ENCODE measurements at places on chromosomes 2 and 18.

DNA sequence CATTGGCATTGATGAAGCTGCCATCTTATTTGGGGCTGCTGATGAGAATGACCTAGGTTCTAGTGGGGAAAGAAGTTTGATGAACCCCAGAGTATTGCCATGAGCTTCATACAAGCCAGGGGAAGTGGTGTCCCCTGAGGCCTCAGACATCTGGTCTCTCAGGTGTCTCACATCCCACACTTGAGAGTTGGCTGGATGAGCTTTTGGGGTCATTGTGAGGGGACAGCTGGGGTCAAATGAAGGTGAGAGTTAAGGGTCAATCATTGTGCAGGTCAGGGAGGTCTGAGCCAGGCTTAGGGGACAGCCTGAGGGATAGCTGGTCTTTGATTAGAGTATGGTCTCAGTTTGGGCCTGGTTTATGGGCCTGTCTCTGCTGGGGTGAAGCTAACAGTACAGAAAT is 336.5 kb downstream of the CYP26B1 start:
- DNase-seq = no peak

DNA sequence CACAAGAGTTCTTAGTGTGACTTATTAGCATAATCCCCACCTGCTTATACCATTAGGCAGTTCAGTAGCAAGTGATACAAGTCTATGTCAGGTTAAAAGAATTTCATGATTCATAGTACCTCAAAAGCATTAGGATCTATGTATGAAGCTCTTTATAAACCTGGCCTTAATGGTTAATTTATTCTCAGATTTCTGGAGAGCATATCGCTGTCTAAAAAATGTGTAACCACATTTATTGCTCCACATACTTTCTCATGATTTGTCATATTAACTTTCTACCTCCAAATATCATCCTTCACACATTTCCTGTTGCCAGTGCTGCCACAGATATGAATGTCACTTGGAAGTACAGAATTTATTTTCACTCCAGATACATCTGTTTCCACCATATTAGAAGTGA is 332.8 kb upstream of the MAP2 start:
- no peak for DNase-seq

DNA sequence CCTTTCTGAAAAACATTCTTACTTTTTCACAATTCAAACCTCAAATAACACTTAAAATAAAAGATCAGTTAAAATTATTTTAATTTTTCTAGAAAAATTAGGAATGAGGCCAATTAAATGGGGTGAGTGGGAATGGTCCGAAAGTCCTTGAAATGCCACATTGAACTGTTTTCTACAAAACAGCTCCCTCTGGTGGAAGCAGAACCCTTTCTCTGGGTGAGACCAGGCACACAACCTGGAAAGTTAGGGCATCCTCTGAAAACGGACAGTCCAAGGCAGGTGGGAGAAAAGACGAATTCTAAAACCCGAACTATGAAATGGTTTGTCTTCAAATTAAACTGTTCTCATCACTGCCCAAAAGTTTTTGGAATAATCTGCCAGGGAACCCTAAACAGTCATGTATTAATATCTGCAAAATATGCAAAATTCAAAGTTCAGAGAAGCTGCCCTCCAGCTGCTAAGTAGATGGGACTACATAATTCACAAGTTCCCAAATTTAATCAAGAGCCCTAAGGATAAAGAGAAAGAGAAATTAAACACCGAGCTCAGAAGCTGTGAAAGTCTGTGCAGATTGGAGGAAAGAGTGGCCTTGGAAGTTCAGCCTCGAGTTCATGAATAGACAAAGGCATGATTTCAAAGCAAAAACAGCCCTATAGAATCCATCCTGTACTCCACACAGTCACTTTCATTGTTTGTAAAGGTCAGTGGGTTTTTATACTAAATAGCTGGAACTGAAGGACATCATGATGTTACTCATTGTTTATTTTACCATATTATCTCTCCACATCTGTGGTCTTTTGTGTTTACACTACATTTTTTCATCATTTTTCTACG is 108.3 kb downstream of the PIEZO2 start:
- peak; percentile 70 for DNase-seq

DNA sequence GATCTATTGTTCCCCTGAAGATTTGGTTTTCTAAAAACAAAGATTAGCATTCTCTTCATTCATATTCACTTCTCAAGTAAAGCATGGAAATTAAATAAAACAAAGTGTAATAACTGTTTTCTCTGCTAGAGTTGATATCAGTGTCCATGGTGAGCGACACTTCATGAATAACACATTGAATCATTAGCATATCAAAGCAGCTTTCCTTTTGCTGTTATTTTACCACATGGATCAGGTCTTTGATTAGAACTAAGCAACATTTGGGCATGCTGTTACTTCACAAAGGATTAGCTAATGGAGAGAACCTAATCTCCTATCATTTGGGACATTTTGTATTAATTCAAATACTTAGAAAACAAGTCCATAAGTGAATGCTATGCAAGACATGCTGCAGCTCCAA is 368.8 kb upstream of the CDH19 start:
- DNase-seq = no peak

DNA sequence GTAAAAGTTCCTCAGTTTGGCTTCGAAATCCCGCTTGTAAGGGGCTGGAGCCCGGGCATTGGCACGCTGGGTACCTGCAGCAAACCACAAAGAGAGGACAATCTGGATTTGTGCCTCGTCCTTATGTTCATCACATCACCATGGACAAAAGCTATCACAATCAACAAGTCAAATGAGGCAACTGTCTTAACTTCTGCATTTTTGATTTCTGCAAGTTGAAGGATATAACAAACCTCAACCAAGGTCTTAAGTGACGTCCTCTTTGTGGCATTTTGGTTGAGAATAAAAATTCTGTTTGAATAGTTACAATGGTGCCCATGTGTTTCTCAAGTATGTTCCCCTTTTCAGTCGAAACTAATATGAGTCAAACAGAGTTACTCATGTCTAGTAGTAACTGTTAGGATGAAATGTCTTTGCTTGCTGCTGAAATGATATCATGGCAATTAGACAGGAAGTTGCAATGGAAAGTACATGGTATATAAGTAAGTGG is 70.8 kb upstream of the STK17B start:
- no peak for DNase-seq

GRCh38 chr2:184681642-184682321 is 83.5 kb downstream of the ZNF804A start:
- DNase-seq = no peak

DNA sequence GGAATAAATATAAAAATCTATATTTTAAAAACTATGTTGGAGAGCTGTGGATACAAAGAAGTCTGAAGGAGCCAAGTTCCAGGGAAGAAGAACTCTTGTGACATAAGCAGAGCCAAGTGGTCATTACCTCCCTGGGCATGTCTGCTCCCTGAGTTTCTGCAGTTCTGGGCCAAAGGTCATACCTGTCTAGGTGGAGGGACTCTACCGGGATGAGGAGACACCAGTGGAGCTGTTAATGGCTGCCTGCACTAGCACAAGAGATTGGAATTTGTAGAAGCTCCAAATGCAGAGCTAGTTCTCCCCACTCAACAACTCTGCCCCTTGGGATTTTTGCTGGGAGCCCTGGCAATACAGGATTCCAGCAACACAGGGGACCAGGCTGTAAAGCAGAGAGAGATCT is 89.8 kb downstream of the ARHGAP28 start:
- DNase-seq = no peak

DNA sequence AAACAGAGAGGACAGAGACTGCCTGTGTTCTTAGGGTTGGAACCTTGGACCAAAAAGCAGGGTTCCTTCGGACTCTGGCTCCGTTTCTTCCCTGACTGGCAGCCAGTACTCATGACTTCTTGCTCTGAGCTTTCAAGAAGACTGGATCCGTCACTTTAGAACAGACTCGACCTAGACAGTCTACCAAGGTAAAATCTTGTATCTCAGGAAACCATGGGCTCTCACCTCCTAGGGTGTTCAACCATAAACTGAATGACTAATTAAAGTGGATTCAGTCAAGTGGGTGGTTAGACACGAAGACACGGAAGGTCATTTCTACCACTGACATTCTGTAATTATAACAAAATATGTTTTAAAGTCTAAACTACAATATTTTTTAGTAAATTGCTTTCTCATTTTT is 153.8 kb upstream of the SLC39A10 start:
- DNase-seq = no peak

DNA sequence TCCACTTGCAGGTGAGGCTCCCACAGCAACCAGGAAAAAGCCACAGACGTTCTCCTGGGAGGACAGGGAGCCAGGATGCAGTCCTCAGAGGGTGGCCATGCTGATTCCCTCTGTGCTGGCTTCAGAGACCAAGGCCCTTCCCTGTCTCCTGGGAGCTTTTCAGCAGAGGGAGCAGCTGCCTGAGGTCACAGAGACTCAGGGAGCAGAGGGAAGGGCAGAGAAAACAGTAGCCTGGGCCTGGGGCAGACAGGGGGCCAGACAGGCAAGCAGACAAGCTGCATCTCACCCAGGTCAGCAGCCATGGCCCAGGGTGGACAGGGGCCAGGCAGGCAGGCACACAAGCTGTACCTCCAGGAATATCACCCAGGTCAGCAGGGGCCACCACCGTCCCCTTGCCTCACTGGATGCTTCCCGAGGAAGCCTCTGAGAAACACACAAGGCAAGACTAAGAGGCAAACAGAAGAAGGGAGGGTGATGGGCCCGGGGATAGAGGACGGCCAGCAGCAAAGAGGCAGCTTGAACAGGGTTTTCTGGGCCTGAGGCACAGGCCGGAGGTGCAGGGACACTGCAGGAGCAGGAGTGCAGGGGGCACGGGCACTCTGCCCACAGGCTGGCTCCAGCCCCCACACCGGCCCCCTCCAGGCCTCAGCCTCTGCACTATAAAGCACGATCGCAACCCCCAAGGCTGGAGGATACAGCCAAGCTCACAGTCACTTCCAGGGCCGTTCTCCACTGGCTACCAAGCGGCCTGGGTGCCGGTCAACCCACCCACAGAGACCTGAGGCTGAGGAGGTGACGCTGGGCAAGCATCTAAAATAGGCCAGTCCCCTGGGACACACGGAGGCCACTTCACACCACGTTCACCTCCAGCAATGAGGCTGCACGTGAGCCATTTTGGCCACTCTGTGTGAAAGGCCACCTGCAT is 6.1 kb downstream of the SLC66A2 start:
- DNase-seq = no peak

DNA sequence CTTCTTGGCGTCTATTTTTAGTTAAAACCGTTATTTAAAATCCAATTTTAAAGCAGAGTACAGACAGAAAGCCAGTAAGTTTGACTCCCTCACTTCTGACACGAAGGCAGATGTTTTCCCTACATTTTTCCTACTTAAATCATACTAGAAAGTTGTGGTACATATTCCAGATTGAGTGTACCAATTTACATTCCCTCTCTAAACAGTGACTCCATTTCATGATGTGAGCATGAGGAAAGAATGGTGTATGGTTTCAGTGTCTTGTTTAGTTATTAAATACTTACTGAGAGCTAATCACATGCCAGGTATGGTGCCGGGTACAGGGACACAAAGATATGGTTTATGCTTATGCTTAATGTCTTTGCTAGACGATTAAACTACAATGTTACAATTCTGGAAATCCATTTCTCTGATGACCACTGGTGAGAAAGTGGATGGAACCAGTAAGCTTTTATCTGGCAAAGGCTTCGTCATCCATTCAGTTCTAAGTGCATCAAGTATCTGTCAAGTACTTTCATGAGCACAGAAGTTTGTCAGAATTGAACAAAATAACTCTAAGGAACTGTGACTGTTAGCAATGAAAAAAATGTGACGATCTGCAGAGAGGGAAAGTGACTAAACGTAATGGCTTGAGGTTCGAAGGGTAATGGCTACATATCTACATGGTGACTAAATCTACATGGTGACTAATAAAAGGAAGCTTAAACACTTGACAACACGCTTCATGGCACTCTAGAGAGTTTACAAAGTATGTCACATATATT is 25.7 kb downstream of the MAP4K3 start:
- peak; percentile 54 for DNase-seq

DNA sequence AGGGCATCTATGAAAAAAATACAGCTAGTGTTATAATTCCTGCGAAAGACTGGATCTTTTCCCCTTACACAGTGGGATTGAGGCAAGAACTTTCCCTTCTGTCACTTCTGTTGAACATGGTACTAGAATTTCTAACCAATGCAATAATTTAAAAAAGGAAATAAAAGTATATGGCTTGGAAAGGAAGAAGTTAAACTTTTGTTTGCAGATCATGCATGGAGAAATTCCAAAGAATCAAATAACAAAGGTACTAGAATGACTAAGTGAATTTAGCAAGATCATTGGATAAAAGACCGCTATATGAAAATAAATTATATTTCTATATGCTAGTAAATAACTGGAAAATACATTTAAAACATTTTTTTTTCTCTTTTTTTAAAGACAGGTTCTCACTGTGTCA is 31.0 kb upstream of the SH3BP4 start:
- no peak for DNase-seq

- no peak for DNase-seq
Measured at GRCh38 chr2:112996635-112997034, 8.6 kb upstream of the IL36A start.
